Stomach (tissue), 19 donors: ENCODE measurements at places on chromosomes 1 and 21. TPM values are rescaled to one million over a fixed set of nuclear protein-coding genes. Genes with fewer than 3 reads are reported as not detected.

GRCh38 chr1:169340882-169341281, 26.7 kb downstream of the NME7 start:
- no peak overlapping the region for H3K27ac ChIP-seq
- H3K4me3 ChIP-seq = no peak overlapping the region
- H3K27me3 ChIP-seq = no peaks in the 10 kb centered on the region
- no peaks in the 10 kb centered on the region for H3K4me1 ChIP-seq
- DNase-seq = no peak

Gene REN
- not detected for total RNA-seq

DNA sequence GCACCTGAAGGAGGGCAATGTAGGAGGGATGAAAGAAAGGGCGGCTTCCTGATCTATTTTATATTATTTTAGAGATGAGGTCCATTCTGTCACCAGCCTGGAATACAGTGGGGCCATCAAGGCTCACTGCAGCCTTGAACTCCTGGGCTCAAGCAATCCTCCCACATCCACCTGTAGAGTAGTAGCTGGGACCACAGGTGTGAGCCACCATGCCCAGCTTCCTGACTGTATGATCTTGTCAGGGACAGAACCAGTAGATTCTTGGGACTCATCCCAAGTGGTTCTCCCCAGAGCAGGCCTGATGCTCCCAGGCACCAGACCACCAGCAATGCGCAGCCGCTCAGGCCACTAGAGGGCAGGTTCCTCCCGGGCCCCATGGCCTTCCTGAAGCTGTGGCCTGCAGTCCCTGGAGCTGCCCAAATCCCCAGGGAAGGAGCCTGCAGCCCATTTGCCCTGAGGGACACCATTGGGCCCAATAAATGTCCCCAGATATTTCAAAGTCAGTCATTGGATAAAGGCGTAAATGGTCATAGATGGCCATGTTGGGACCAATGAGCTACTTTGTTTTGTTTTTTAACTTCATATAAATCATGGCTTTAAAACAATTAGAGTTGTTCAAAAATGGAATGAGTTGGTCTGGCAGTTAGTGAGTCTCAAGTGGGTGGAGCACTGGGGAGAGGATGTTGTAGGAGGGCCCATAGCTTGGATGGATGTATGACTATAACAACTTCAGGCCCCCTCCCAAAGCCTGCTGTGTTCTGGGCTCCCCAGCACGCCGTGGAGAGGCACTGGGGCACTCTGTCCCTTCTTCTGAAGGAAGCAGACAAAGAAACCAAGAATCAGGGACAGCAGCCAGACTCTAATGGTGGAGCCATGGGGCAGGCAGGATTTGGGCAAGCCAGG, 44.7 kb upstream of the GOLT1A start:
- no peaks in the 10 kb centered on the region for H3K27me3 ChIP-seq
- peak overlapping the region; percentile 6 for H3K27ac ChIP-seq
- peaks cover 21% of the 10 kb centered on the region for H3K36me3 ChIP-seq
- DNase-seq = peak; percentile 67
- no peak overlapping the region for H3K4me3 ChIP-seq

GRCh38 chr1:116667078-116667574, 407 bp downstream of the IGSF3 start:
- peak overlapping the region; percentile 73 for H3K27ac ChIP-seq
- H3K27me3 ChIP-seq = no peaks in the 10 kb centered on the region
- peaks cover 34% of the 10 kb centered on the region for H3K4me1 ChIP-seq

- no peaks in the 10 kb centered on the region for H3K36me3 ChIP-seq
- no peak for DNase-seq
- H3K4me3 ChIP-seq = no peak overlapping the region
- H3K27ac ChIP-seq = no peak overlapping the region
- no peaks in the 10 kb centered on the region for H3K27me3 ChIP-seq
These were observed 182.3 kb downstream of the KCTD3 start for GRCh38 chr1:215749414-215749813.

Gene SLC35F3
- total RNA-seq = 0.43 TPM

- H3K27me3 ChIP-seq = no peaks in the 10 kb centered on the region
- no peaks in the 10 kb centered on the region for H3K36me3 ChIP-seq
- peak overlapping the region; percentile 65 for H3K27ac ChIP-seq
- no peak overlapping the region for H3K4me3 ChIP-seq
These were observed 32.1 kb downstream of the JAK1 start for GRCh38 chr1:64934115-64934877.

DNA sequence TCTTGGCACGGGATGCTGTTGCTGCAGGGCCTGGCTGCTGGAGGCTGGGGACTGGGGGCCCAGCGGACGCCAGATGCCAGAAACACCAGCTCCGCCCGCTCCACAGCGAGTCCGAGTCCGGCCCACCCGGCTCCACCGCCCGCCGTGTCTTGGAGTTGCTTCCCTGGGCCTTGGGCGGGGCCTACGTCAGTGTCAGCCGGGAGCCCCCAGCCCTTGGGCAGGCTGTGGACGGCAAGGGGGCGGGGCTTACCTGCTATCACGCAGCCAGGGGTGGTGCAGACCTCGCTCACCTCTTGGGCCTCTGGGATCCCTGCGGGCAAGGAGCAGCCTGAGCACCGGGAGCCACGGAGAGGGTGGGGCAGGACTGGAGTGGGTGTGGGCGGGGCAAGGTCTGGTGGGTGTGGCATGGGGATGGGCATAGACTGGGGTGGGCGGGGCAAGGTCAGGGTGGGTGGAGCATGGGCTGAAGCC, 21.8 kb downstream of the MMEL1 start:
- DNase-seq = peak; percentile 83
- peaks cover 8% of the 10 kb centered on the region for H3K4me1 ChIP-seq
- no peaks in the 10 kb centered on the region for H3K27me3 ChIP-seq
- peak overlapping the region; percentile 27 for H3K4me3 ChIP-seq

- H3K4me3 ChIP-seq = no peak overlapping the region
- H3K27ac ChIP-seq = no peak overlapping the region
- H3K36me3 ChIP-seq = no peaks in the 10 kb centered on the region
- peaks cover 4% of the 10 kb centered on the region for H3K4me1 ChIP-seq
- DNase-seq = no peak
- H3K27me3 ChIP-seq = no peaks in the 10 kb centered on the region
These were observed 42.5 kb downstream of the LRRC8D start for GRCh38 chr1:89863165-89863830.

Gene RNPC3
- 32.0 TPM for total RNA-seq

GRCh38 chr1:165254376-165254775, 102.1 kb downstream of the LMX1A start:
- no peaks in the 10 kb centered on the region for H3K4me1 ChIP-seq
- no peak overlapping the region for H3K4me3 ChIP-seq
- H3K27me3 ChIP-seq = peaks cover 27% of the 10 kb centered on the region
- no peak for DNase-seq
- H3K36me3 ChIP-seq = no peaks in the 10 kb centered on the region

Gene ASCL5
- total RNA-seq = not detected

Gene F11R
- 130 TPM for total RNA-seq

GRCh38 chr1:7022058-7022457, 236.8 kb downstream of the CAMTA1 start:
- H3K27ac ChIP-seq = no peak overlapping the region
- H3K27me3 ChIP-seq = peaks cover 32% of the 10 kb centered on the region
- H3K4me3 ChIP-seq = no peak overlapping the region
- H3K36me3 ChIP-seq = no peaks in the 10 kb centered on the region

Gene KCNE2
- not detected for total RNA-seq

DNA sequence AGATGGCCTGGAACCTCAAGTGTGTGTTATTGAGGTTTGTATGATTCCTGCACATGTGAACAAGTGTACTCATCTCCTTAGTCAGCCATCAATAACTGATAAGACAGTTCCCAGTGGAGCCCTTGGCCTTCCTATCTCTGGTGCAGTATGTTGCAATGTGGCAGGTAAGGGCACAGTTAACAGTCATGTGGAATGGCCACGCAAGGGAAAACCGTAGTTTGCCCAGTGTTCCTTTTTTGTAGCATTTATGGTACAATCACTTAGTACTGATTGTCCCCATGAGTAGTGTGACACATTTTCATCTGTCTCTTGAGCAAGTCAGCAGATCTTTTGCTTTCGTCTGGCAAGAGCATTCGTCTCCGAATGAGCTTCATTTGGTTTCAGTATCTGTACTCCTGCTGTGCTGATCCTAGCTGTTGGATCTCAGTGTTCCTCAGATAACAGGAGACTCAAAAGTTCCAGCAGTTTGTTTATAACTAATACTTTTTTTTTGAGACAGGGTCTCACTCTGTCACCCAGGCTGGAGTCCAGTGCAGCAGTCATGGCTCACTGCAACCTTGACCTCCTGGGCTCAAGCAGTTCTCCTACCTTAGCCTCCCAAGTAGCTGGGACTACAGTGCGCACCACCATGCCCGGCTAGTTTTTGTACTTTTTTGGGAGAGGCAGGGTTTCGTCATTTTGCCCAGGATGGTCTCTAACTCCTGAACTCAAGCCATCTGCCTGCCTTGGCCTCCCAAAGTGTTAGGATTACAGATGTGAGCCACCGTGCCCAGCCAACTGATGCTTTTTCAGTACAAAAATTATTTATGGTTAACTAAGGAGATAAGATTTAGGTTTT, 8.2 kb downstream of the CTPS1 start:
- H3K27me3 ChIP-seq = no peaks in the 10 kb centered on the region
- no peak overlapping the region for H3K27ac ChIP-seq
- H3K4me3 ChIP-seq = no peak overlapping the region

Gene HRNR
- total RNA-seq = not detected

- DNase-seq = no peak
- peaks cover 31% of the 10 kb centered on the region for H3K4me1 ChIP-seq
- peaks cover 18% of the 10 kb centered on the region for H3K27me3 ChIP-seq
- H3K36me3 ChIP-seq = no peaks in the 10 kb centered on the region
- H3K4me3 ChIP-seq = no peak overlapping the region
- peak overlapping the region; percentile 64 for H3K27ac ChIP-seq
These were observed 4.2 kb downstream of the TNFRSF25 start for GRCh38 chr1:6461538-6462411.

DNA sequence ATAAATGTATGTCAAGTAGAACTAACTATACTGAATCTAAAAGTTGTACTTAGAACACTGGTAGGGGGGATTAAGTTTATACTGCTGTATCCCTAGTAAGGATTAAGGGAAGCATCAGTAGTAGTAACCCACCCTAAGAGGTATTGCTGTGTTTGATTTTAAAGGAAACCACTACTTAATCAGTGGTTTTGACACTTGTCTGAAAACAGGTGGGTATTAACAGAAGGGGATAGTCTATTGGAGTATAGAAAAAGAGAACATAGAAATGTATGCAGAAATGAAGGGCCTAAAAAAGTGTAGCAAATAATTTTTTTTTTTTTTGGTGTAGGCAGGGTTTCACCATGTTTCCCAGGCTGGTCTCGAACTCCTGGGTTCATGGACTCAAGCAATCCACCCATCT, 2.2 kb downstream of the MIGA1 start:
- H3K4me3 ChIP-seq = no peak overlapping the region
- H3K27me3 ChIP-seq = no peaks in the 10 kb centered on the region
- peaks cover 32% of the 10 kb centered on the region for H3K36me3 ChIP-seq
- H3K27ac ChIP-seq = no peak overlapping the region
- DNase-seq = no peak
- peaks cover 36% of the 10 kb centered on the region for H3K4me1 ChIP-seq

- no peak for DNase-seq
- peaks cover 15% of the 10 kb centered on the region for H3K4me1 ChIP-seq
- peaks cover 15% of the 10 kb centered on the region for H3K36me3 ChIP-seq
- H3K27me3 ChIP-seq = no peaks in the 10 kb centered on the region
- no peak overlapping the region for H3K27ac ChIP-seq
- H3K4me3 ChIP-seq = no peak overlapping the region
These were observed 20.9 kb upstream of the PDXK start for GRCh38 chr21:43697758-43698643.

Gene UBXN10
- 1.9 TPM for total RNA-seq

DNA sequence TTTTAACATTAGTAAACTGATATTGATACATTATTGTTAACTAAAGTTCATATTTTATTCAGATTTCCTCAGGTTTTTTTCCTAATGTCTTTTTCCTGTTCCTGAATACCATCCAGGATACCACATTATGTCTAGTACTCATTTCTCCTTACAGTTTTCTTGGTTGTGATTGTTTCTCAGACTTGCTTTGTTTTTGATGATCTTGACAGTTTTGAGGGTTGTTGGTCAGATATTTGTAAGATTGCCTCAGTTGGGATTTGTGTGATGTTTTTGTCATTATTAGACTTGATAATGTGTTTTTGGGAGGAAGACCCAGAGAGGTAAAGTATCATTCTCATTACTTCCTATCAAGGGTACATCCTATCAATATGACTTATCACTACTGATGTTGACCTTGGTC, 19.5 kb downstream of the EPB41 start:
- H3K36me3 ChIP-seq = no peaks in the 10 kb centered on the region
- no peak overlapping the region for H3K4me3 ChIP-seq
- no peaks in the 10 kb centered on the region for H3K4me1 ChIP-seq
- H3K27me3 ChIP-seq = no peaks in the 10 kb centered on the region

GRCh38 chr21:31931644-31932469, 59.0 kb downstream of the HUNK start:
- no peak overlapping the region for H3K27ac ChIP-seq
- H3K4me1 ChIP-seq = no peaks in the 10 kb centered on the region
- no peaks in the 10 kb centered on the region for H3K27me3 ChIP-seq
- DNase-seq = no peak
- no peaks in the 10 kb centered on the region for H3K36me3 ChIP-seq

- H3K27me3 ChIP-seq = no peaks in the 10 kb centered on the region
- no peak overlapping the region for H3K4me3 ChIP-seq
- H3K4me1 ChIP-seq = no peaks in the 10 kb centered on the region
These were observed 1707.7 kb downstream of the BRINP3 start for GRCh38 chr1:188769936-188770335.

- DNase-seq = no peak
- no peaks in the 10 kb centered on the region for H3K36me3 ChIP-seq
- no peak overlapping the region for H3K27ac ChIP-seq
- H3K4me1 ChIP-seq = no peaks in the 10 kb centered on the region
These were observed 146.3 kb upstream of the DNAH14 start for GRCh38 chr1:224783006-224783651.

- no peak overlapping the region for H3K4me3 ChIP-seq
- H3K36me3 ChIP-seq = no peaks in the 10 kb centered on the region
- H3K27me3 ChIP-seq = no peaks in the 10 kb centered on the region
- H3K4me1 ChIP-seq = peaks cover 16% of the 10 kb centered on the region
- H3K27ac ChIP-seq = peak overlapping the region; percentile 53
These were observed 18.6 kb downstream of the CDC42BPA start for GRCh38 chr1:227299688-227300087.

Gene PTBP2
- 135 TPM for total RNA-seq

DNA sequence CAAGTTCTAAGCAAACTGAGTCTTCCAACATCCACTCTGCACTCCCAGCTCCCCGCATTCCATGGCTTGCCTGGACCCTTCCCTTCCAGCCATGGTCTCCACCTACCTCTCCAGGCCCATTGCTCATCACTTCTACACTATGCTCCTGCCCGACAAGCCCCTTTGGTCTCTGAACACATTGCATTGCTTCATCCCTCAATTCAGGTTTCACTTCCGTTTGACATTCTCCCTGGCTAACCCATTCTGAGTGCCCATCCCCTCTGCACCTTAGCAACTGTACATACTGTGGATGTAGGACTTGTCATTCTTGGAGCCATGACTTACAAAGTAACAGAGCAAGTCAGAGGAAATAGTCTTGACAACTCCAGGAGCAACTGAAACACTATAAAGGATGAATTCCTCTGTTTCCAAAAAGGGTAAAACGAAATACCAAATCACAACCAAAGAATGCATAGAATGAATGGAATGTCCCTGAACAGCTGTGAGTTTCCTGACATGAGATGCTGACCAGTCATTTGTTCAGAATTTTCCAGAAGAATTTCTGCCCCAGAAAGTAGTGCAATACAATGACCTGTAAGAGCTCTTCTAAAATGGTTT, 66.7 kb downstream of the KCNJ6 start:
- no peak overlapping the region for H3K27ac ChIP-seq
- no peak overlapping the region for H3K4me3 ChIP-seq
- no peak for DNase-seq
- H3K27me3 ChIP-seq = no peaks in the 10 kb centered on the region

- H3K27ac ChIP-seq = no peak overlapping the region
- H3K36me3 ChIP-seq = no peaks in the 10 kb centered on the region
- no peak overlapping the region for H3K4me3 ChIP-seq
- H3K4me1 ChIP-seq = no peaks in the 10 kb centered on the region
These were observed 167.7 kb downstream of the ACTL8 start for GRCh38 chr1:17922833-17923232.
